ENCODE measurements at places on chromosomes 6 and 20.

- no peak for DNase-seq
These were observed 13.6 kb downstream of the NRSN1 start for GRCh38 chr6:24139639-24140038.

DNA sequence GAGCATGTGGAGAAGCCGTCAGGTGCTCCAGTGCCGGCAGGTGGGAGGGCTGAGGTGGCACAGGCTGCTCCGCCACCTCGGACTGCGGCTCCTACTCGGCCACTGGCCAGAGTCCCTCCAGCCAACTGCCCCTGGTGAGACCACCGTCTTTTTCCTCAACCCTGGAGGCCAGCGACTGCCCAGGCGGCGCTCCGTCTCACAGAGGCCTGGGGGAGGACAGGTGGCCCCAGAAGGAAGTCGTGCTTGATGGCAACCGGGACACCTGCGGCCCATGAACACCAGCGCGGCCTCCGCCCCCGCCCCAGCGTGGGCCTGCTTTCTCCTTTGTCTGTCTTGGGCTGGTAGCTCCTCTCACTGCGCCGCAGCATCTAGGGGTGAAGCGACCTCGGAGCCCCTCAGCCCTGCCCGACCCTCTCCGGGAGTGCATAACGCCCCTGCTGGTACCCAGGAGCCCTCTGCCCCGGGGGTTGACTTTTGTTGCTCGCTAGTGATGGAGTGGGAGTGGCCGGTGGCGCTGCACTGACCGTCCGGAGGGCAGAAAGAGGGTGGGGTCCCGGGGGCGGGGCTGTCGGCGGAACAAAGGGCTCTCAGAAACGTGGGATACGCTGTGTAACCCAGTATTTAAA, 706 bp upstream of the TUBB2B start:
- no peak for DNase-seq

DNA sequence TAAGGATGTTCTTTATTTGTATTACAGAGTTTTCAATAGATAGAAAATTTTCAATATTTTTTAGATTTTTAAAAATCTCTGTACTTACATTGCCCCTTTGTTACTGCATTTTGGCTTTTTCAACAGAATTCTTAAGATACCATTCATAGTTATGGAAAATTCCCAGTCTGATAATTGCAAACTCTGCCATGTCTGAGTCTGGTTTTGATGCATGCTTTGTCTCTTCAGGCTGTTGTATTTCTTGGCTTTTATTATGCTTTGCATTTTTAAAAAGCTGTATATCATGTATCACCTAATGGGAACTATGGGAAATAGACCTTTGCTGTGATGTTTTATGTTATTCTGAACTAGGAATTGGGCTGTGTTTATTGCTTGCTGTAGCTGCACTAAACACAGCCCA, 898.9 kb upstream of the ADGRB3 start:
- DNase-seq = no peak

- no peak for DNase-seq
These were observed 7.2 kb upstream of the C6orf141 start for GRCh38 chr6:49543087-49543858.

- DNase-seq = peak; percentile 36
These were observed 63.1 kb upstream of the IFNGR1 start for GRCh38 chr6:137282254-137282653.

DNA sequence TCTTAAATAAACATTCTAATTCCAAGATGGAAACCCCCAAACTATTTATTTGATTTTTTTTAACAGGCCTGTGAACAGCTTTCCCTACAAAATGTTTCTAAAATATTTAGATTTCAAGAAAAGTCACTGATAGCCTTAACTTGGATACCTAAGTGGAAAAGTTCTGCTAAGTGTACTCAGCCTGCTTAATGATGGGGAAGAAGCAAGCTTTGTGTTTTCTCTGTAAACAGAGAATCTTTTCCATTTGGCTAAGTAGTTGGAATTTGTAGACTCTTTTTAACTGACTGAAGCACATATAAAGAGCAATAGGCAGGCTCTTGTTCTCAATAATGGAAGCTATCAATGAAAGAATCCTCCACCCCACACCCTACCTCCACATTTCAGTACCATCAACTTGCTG, 108.2 kb downstream of the KIF6 start:
- DNase-seq = no peak

GRCh38 chr6:16200321-16200883, 38.0 kb upstream of the GMPR start:
- no peak for DNase-seq

DNA sequence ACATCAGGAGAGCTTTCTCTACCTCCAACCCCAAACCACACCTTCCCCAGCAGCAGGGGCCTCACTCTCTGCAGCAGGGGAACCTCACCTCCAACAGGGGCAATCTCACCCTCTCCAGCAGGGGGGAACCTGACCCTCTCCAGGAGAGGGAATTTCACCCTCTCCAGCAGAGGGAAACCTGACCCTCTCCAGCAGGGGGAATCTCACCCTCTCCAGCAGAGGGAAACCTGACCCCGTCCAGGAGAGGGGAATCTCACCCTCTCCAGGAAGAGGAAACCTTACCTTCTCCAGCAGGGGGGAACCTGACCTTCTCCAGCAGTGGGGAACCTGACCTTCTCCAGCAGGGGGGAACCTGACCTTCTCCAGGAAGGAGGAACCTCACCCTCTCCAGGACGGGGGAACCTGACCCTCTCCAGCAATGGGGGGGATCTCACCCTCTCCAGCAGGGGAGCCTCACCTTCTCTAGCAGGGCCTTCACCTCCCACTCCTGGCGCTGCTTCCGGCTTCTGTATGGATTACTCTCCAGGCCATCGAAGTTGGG, 3.1 kb downstream of the B3GALT4 start:
- no peak for DNase-seq

DNA sequence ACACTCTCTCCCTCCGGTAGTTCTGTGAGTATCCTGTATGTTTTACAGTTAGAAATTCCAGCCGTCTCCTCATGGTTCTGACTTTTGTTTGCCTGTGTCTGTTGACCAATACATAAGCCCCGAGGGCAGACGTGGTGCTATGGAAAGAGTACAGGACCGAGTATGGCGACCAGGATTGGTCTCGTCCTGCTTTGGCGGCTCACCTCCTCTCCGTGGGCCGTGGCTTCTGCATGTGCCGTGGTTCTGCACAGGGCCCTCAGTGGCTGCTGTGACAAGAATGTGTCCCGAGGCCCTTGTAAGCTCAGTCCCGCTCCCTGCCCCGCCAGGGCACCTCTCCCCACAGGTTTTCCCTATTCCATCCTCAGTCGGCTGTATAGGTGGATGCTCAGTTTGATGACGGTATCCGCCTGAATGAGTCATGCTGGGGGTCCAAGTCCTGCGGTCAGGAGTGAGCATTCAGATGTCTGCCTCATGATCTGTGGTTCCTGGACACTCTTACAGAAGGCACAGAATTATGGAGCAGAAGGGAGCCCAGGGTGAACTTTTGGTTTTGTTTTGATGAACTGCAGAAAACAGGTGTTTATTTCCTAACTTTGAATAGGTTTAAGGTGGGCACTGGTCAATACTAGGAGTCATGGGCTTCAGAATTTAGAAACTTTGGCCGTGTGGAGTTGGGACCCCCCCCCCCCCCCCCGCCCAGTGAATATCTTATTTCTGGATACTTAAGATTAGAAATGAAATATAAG, 1.2 kb downstream of the ARFGAP1 start:
- no peak for DNase-seq

- DNase-seq = no peak
These were observed 39.6 kb upstream of the CSE1L start for GRCh38 chr20:49006446-49006980.

GRCh38 chr6:159074876-159075275, 30.1 kb upstream of the TAGAP start:
- no peak for DNase-seq

- no peak for DNase-seq
These were observed 518 bp downstream of the PEX6 start for GRCh38 chr6:42978487-42978838.

DNA sequence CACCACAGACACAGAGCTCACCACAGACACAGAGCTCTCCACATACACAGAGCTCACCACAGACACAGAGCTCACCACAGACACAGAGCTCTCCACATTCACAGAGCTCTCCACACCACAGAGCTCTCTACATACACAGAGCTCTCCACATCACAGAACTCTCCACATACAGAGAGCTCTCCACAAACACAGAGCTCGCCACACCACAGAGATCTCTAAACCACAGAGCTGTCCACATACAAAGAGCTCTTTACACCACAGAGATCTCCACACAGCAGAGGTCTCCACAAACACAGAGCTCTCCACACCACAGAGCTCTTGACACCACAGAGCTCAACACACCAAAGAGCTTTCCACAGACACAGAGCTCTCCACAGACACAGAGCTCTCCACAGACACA, 55.8 kb downstream of the ERMARD start:
- DNase-seq = no peak

- DNase-seq = no peak
These were observed 159.4 kb downstream of the CDK19 start for GRCh38 chr6:110655821-110656220.

- DNase-seq = no peak
These were observed 941.4 kb upstream of the MAN1A1 start for GRCh38 chr6:120290964-120291363.

DNA sequence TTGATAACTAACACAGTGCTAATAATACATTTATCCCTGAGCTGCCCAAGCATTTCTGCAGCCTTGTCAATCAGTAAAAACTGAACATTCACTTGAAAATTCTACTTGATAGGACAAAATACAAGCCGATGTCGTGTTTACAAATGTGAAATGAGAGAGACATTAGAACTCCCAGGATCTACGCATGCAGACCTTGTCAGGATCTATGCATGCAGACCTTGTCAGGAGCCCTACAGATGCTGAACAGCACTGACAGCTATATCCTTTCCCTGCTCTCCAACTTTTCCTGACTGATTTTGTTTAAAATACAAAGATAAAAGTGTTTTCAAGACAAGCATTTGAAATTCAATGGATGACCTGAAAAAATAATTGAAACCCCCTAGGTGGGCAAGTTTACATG, 28.9 kb downstream of the INSM1 start:
- no peak for DNase-seq

DNA sequence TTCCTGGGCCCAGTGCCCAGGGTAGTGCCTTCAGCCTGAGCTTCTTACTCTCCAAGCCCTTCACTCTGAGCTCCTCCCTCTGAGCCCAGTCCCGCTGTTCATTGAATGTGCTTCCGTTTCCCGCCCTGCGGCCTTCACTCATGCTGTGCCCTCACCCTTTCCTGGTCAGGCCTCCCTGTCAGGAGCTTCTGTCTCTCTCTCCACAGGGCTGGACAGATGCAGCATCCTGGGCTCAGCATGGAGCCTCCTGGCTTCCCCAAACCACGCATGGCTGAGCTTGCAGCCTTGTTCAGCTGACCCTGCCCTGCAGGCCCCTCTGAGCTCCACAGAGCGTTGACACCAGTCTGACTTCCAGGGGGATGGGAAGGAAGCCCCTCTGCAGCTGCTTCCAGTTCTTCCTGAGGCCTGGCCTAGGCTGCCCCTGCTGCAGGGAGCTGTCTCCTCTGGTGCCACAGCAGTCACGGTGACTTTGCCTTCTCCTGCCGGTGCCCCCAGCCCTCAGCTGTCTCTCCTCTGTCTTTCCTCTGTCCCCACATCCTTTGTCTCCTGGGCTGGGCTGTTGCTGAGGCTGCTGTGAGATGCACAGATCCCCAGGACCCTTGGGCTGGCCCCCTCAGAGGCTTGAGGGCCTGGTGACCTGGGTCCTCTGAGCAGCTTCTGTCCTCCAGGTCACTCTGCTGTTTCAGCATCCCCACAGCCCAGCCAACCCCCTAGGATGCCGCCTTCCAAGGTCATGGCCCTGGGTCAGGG, 7.9 kb upstream of the MYT1 start:
- no peak for DNase-seq

GRCh38 chr6:81786150-81786549, 33.7 kb upstream of the TENT5A start:
- DNase-seq = no peak

- no peak for DNase-seq
These were observed 31.4 kb downstream of the STK38 start for GRCh38 chr6:36515844-36516243.

- DNase-seq = no peak
These were observed 17.3 kb downstream of the PPP1R10 start for GRCh38 chr6:30599625-30600324.

- peak; percentile 26 for DNase-seq
These were observed 156.6 kb downstream of the NFATC2 start for GRCh38 chr20:51385646-51386530.

GRCh38 chr6:111769365-111770152, 103.7 kb downstream of the FYN start:
- no peak for DNase-seq

GRCh38 chr6:110981202-110981600, 637 bp upstream of the RPF2 start:
- no peak for DNase-seq

- peak; percentile 68 for DNase-seq
These were observed 20.6 kb upstream of the ECI2 start for GRCh38 chr6:4155848-4156466.

DNA sequence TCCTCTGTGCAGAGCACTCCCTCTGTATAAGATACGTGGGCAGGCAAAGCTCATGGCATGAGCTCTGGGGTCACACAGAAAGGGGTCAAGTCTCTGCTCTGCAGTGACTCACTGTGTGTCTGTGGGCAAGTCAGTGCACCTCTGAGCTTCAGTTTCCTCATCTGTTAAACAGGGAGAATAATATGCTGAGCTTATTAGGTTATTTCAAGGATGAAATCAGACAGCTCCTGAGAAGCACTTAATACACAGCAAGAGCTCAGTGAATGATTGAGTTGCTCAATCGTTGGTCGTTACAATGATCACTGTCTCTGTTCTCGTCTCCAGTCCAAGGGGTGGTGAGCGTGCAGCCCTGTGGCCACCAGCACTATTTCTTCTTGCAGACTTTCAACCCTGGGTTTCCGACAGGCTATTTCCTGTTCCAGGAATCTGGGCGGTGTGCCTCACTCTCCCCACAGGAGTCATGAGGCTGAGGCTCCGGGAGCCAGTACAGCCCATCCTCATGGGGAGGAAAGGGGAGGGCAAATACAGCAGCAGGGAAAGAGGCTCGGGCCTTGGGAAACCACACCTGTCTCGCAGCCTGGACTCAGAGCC, 28.9 kb downstream of the KIAA1755 start:
- DNase-seq = no peak

GRCh38 chr6:82507112-82507511, 143.5 kb downstream of the TPBG start:
- DNase-seq = no peak

Data from CD4-positive, alpha-beta T cell treated with Interleukin-15 for 1 hour (primary cell).